ENCODE measurements at places on chromosomes 11 and 22. TPM values are rescaled to one million over a fixed set of nuclear protein-coding genes. Genes with fewer than 3 reads are reported as not detected.

GRCh38 chr11:115406404-115406803 is 97.8 kb downstream of the CADM1 start:
- DNase-seq = no peak

The SLC6A5 gene
- not detected for total RNA-seq

DNA sequence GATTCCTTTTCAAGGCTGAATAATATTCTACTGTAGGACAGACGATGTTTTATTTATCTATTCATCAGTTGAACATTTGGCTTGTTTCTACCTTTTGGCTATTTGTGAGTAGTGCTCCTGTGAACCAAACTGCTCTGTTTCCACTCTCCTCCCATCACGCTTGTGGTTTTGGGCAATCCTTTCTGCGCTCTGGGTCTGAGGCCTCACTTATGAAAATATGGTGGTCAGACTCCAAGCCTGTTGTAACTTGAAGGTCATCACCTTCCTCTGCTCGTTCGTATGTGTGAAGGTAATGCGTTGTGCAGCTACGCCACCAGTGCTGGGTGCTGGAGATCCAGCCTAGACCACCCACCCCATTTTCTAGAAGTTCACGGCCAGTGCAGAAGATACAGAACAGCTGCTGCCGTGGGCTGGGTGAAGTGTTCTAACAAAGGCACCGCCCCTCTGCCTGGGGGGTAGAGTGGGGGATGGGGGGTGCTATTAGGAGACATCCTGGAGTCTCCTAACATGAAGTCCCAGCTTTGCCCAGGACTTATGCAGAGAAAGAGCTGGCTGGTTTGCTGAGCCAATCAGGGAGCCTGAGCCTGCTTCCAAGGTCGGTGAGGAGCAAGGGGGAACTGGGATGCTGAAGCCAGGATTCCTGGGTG is 21.0 kb downstream of the PTPN5 start:
- DNase-seq = no peak

DNA sequence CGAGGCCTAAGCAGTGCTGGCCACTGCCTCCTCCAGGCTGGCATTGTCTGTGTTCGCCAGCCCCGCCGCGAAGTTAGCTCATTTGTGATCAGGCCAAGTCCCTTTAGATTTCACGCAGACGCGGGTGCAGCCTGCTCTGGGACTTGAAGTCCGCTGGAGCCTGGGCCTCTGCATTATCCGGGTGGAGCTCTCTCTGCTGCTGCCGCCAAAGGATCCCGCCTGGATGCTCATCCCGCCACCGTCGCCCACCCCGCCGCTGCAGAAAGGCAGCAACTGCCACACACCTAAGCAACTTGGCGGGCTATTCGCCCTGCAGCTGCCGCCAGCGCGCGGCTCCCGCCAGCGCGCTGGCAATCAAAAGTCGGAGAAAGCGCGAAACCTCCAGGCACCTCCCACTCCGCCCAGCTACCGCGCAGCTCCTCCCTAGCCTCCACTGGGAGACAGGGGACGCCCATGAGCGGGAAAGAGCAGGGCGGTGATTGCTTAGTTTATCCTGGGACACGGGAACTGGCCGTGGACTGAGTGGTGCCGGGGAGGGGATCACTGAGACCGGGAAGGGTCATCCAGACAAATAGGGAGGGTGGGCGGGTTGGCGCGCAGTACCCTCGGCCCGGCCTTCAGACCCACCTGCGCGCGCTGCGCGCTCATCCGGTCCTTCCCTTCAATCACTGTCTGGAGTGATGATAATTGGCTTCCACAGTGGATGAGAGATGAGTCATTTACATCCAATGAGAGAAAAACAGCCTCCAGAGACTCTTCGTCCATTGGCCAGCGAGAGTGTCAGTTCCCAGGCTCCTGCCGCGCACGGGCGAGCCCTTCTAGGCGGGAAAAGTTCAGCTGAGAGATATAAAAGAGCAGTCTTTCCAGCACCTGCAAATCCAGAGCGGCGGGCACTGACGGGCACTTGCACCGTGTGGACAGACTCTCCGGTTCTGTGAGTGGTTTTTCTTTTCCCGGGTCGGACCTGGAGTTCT is at the start of gene FAM111B:
Gene FAM111B, plus strand, starts transcription at position 875 of the 974 bp plus-strand sequence. CDS start 2,389 bp downstream, outside the sequence.
- DNase-seq = peak; percentile 77

The PLAAT5 gene
- total RNA-seq = not detected

DNA sequence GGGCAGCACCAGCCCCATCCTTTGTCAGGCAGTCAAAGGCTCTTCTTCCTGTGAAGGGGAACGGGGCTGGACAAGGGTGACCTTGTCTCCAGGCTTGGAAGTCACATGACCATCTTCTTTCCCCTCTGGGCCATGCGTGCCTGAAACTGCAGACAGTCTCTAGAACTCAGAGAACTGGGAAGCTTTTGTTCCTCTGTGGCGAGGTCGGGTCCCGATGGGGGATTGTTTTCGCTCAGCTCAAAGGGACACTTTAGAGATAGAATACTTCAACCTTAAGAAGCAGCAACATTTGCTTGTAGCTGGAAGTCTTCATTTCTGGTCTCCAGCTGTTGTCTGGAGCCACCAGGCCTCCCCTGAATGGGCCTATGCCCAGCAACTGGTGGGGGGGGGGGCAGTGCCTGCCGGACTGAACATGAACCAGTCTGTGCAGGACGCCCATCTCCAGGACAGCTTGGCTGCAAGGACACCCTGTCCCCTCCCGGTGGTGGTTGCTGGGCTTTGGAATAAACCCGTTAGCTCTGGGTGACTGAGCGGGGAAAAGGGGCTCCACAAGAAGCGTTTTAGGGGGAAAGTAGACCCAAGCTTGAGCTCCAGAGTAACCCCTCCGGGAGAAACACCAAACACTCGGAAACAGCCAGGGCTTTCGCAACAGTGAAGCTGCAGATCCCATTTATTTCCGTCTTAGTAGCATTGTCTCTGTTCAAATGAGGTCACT is 55.7 kb upstream of the EMID1 start:
- DNase-seq = no peak

Measured in activated naive CD8-positive, alpha-beta T cell treated with anti-CD3 and anti-CD28 coated beads for 36 hours (primary cell).